ENCODE measurements at places on chromosomes 4 and X.

GRCh38 chrX:135707880-135708279 is 5.6 kb upstream of the CT45A1 start:
- no peak for DNase-seq

GRCh38 chr4:161010227-161010626 is 1153.6 kb downstream of the FSTL5 start:
- no peak for DNase-seq

GRCh38 chrX:123184219-123184865 is at the start of gene GRIA3:
Gene GRIA3, plus strand, starts transcription at chrX:123184278. Its CDS starts 258 bp downstream, at chrX:123184536.
- DNase-seq: no peak

- DNase-seq: no peak
Measured at GRCh38 chrX:118779581-118779980, 44.0 kb upstream of the ZCCHC12 start.

- DNase-seq: no peak
Measured at GRCh38 chrX:103158317-103158621, 56.6 kb upstream of the BEX4 start.

DNA sequence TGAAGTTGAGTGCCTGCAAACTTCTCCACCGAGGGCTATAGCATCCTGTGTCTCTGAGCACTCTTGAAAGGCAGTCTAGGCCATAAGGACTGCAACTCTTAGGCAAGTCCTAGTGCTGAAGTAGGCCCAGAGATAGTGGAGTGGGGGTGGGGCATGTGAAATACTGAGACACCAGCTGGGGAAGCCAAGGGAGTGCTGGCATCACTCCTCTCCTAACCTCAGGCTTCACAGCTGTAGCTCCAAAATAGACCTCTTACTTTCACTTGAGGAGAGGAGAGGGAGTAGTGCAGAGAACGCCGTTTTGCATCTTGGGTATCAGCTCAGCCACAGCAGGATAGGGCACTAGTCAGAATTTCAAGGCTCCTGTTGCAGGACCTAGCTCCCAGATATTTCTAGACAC is 56.2 kb upstream of the CYSLTR1 start:
- no peak for DNase-seq

- DNase-seq: no peak
Measured at GRCh38 chr4:28490669-28491068, 1630.0 kb downstream of the STIM2 start.

DNA sequence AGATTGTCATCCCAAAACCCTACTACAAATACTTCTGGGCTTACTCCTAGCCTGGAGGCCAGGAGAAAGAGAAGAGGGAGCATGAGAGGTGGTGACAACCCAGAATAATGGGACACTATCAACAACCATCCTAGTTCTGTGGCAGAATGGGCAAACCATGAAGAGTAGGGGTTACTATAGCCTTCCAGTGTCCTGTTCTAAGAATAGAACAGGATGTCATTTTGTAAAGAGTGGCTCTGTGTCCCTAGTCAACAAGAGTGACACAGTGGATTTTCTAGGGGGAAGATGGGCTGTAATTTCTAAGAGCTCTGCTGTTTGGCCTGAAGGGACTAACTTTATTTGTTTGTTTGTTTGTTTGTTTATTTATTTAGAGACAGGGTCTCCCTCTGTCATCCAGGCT is 136.0 kb downstream of the PLS3 start:
- no peak for DNase-seq

- DNase-seq: no peak
Measured at GRCh38 chr4:62130230-62130629, 930.1 kb downstream of the ADGRL3 start.

- DNase-seq: no peak
Measured at GRCh38 chrX:45619290-45619689, 418.6 kb upstream of the DIPK2B start.
